ENCODE measurements at places on chromosomes 3 and 15.

- DNase-seq: no peak
Observed at GRCh38 chr3:132198516-132198915, 118.7 kb upstream of the ACP3 start.

DNA sequence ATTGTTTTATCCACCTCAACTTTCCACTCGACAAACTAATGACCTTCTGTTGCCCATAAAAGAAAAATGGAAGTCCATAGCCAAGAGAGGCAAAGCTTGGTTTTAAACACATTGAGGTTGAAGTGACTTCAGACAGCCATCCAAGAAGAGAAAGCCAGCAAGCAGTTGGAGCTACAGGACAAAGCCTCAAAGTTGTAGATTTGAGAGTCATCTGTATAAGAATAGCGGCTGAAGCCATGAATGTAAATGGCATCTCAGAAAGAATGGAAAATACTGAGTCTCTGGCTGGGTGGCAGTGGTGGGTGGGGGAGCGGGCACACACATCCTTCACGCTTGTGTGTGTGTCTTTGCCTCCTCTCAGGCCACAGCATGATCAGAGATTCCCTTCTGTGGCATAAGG lies 124.1 kb upstream of the CHRM5 start:
- no peak for DNase-seq

GRCh38 chr3:37709946-37710640 lies 151.6 kb upstream of the CTDSPL start:
- peak; percentile 13 for DNase-seq

DNA sequence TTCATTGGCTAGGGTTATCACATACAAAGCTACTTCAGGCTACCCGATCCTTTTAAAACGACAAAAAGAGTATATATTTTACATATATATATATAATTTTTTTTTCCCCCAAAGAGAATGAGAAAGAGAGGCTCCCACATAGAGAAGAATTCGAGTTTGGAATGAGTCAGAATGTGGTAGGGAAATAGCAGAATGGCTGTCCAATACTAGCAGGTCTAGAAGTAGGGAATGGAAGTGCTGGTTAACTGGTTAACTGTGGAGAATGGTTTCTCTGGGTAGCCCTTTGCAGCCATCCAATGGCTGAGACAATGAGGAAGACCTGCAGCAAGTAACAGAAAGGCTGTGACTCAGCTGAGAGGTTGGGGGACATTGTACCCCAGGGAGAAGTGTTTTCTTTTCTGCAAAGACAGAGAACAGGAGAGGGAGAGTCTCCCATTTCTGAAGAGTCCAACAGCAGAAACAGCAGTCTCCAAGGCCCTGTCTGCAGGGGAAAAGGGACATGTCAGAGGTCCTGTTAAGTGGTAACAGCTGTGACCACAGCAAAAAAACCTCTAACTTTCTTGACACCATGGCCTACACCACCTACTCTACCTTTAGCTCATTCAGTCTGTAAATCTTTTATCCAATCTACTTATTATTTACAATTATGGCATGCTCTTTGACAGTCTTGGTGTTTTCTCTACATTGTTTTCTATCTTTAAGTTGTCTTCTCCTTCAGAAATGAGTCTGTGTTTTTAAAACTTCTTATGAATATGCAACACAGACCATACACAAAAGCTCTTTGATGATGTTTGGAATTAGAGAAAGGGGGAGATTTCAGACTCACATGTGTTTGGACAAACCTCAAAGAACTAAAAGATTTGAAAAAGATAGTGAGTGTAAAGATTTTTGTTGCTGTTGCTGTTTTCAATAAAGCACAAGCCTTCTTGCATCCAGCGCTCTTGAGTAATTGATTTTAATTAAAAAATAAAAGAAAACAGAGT lies 116.1 kb upstream of the SLC7A14 start:
- no peak for DNase-seq

DNA sequence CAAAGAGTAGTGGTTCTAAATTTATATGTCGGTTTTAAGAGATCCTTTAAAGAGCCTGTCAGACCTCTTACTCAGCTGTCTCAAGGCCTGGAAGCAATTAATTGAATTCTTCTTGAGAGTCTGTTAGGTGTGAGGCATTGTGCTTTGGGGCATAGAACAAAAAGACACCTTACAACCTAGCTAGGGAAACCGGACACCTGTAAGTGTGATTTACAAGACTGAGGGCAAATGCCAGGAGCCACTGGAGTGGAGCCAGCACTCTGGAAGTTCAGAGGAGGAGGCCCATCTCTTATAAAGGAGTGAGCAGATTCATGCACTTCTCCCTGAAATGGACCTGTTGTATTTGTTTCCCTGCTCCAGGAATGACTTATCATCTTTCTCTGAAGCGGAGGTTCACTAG lies 97.7 kb upstream of the NUDT16 start:
- DNase-seq: no peak

DNA sequence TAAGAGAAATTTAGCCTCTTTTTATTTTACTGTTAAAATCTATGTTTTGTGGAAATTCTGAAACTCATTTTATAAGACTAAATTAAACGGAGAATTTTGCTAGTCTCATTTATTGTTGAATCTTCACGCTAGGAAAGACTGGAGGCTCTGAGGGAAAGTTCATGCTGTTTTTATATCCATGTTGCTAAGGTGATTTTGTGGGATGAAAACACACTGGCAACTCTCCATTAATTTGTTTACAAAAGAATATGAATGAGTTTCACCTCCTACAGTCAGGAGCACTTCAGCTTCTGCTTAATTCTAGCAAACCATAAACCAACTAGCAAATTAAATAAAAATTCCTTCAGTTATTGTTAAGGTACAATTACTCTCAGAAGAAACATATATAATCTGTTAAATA lies 195.4 kb downstream of the RAP2B start:
- DNase-seq: no peak

GRCh38 chr15:69557020-69557706 lies 104.5 kb downstream of the RPLP1 start:
- DNase-seq: no peak

DNA sequence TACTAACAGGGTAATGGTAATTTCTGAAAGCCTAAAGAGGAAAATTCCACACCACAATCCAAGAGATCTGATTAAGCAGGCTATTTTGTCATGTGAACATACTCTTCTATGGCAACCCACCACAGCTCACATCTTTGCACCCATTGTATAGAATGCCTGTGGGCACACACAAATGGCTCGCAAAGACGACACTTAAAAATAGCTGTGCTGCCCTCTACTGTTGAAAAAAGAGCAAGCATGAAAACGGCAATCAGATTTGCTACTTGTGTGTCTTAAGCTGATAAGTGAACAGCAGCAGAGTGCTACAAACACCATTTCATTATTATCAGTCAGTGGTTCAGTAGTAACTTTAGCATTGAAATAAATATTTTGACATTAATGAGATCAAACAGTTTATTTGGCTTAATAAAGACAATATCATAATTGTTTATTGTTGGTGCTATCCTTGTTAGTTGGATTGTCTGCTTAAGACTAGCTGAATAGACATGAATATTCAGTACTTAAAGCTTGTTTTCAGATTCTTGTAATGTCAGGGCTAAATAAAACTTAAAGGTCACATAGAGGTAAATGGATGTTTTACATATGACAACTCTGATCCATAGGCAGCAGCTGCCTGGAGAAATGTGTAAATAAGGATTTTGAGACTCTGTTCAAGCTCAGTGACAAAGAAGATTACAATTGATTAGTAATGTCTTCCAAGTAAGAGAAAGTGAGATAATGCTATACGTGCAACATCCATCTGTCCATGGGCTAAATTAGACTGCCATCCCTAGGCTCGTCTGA lies 199.1 kb downstream of the LRRN1 start:
- DNase-seq: peak; percentile 91

GRCh38 chr3:101825904-101826445 lies 23.3 kb upstream of the NFKBIZ start:
- no peak for DNase-seq

DNA sequence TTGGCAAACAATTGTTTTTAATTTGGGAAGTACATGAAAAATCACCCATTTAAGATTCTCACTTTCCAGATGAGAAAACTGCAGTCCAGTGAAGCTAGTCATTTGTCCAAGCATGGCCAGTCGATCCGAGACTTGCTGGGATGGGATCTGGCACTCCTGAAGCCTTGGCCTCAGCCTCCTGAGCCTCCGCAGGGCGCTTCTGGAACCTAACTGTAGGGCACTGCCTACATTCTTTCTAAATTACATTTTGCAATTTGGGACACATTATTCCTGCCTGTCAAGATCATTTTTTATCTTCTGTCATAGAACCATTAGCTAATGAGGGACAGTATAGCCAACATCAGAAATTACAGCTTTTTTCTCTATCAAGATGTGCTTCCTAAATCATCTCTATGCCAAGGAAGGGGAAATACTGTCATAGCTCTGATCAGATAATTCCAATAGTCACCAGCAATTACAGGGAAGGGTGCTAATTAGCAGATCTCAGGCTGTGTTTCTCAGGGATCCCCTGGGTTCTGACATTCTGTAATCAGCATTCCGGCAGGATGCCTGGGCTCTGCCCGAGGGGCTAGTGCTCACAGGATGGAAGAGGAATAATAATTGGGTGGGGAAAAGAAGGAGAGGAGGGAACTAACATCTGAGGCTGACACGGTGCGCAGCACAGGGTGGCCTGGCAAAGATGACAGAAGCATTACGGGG lies 28.3 kb downstream of the ANAPC13 start:
- no peak for DNase-seq

- no peak for DNase-seq
Observed at GRCh38 chr3:129205109-129205832, 21.6 kb upstream of the CNBP start.

DNA sequence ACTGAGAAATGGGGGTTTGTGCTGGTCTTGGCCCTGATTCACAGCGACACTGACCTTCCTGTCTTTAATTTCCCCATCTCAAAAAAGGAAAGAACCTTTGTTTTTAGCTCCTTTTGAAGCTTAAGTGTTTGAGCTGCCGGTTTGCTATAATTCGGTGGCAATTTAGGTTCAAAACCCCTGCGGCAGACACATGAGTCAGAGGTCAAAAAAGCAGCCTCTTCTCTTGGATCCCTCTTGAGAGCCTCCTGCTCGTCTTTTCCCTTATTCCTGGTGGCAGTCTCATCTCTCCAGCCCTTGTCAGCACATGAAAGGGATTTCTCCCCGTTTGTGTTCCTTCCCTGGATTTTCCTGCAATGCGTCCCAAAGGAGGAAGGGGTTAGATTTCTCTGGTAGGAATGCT lies 64.5 kb downstream of the GRIP2 start:
- DNase-seq: no peak

DNA sequence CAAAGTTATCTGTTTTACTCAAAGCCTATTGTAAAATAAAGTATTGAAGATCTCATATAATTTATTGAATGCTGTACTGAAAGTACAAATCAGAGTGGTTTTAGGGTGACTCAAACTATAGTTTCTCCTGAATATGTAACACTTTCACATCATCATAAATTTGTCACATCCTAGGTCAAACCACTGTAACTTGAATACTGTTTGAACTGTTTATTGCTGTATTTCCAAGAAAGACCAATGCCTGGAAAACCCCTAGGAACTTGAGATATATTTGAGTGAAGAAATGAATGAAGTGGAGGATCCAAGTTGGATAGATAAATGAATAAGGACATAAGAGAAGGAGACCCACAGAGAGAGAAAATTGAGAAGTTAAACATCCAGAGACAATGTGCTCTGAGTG lies 348.2 kb downstream of the GRM7 start:
- no peak for DNase-seq

DNA sequence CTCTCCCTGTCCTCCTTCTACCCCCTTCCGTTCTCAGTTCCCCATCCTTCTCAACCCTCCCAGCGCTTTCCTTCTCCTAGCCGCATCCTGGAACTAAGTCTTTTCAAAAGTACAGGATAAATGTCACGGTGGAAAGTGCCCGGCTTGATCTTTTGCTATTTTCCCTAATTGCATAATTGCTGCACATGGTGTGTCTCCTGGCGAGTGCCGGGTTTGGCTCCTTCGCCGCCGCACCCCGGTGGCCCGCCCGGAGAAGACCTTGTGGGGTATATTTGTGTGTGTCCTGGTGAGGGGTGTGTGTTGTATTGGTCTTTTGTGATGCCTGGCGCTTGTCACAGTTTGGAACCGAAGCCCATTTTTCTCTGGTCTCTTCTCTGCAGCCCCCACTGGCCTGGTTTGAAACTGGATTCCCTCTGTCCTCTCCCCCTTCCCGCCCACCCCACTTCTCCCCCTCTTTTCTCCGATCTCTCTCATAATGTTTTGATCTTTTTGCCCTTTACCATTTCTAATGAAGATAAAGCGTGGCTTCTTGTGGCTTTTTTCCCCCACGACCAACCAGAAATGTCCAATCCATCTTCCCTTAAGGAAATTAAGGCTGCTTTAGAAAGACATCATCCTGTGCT lies 692 bp downstream of the UBE2E2 start:
- no peak for DNase-seq

GRCh38 chr3:104594491-104594890 lies 772.2 kb upstream of the ALCAM start:
- DNase-seq: no peak

DNA sequence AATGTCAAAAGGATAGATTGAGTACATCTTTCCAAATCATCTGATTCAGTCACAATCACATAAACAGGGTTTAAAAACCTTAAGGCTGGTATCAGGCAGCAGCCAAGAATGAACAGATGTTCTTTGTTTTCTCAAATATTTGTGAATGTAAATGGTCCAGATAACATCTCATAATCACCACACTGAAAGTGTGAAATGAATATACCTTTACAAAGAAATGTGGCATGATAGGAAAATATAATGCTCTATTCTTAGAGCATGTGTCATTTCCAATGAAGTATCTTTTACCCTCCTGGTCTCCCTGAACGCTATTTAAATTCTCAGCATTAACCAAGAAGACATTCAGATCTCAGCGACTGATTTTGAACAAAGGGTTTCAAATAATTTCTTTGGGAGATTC lies 8.8 kb upstream of the ACTC1 start:
- no peak for DNase-seq

- DNase-seq: no peak
Observed at GRCh38 chr3:197398286-197398878, 100.0 kb upstream of the DLG1 start.

DNA sequence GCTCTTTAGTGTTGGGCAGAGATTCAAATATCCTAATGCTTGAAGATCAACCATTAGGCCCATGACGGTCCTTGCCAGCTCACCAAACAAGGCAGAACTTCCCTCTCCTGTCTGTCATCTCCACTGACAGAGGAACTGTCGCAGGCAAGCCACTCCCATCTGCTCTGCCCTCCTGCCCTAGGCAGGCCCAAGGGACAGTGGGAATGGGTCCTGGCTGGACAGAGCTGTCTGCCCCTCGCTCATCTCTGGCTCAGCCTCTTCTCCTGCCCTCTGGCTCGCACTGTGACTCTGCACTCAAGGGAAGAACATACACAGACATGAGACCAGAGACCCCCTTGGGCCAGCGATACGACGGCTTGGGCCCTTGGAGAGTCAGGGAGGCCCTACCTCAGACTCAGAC lies 7.6 kb upstream of the MUSTN1 start:
- no peak for DNase-seq

- peak; percentile 69 for DNase-seq
Observed at GRCh38 chr15:41115161-41115651, 874 bp downstream of the INO80 start.

GRCh38 chr3:67557848-67558355 lies 96.5 kb downstream of the SUCLG2 start:
- DNase-seq: no peak

- peak; percentile 45 for DNase-seq
Observed at GRCh38 chr15:90221246-90221900, 12.4 kb downstream of the CIB1 start.
